Endothelial cell of umbilical vein (primary cell): ENCODE measurements at places on chromosomes 4 and X.
A peak's percentile ranks its signal among the peaks of the same experiment; 100 is the strongest.

DNA sequence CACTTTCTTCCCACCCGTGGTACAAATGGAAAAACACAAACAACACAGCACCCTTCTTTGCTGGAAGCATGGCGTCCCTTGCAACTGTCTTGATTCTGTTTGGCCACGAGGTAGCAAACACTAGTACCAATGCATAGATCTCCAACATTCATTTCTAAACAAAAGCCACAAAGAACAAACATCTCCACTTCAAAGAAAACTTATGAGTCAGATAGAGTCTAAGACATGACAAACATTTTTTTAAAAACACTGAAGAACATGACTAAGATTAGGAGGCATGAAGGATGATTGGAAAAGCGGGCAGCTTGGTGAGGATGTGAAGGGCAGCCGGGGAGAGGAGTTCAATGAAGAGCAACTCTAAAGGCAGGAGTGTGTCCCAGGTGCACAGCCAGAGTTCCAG lies 197.6 kb upstream of the FAM9B start:
- no peak overlapping the region for H3K27ac ChIP-seq
- H3K4me3 ChIP-seq: no peak overlapping the region
- DNase-seq: no peak

- no peaks in the 10 kb centered on the region for H3K27me3 ChIP-seq
- H3K4me1 ChIP-seq: no peaks in the 10 kb centered on the region
- no peak overlapping the region for H3K4me3 ChIP-seq
- H3K36me3 ChIP-seq: no peaks in the 10 kb centered on the region
- H3K27ac ChIP-seq: no peak overlapping the region
These were observed 31.9 kb upstream of the SORCS2 start for GRCh38 chr4:7160439-7160838.

DNA sequence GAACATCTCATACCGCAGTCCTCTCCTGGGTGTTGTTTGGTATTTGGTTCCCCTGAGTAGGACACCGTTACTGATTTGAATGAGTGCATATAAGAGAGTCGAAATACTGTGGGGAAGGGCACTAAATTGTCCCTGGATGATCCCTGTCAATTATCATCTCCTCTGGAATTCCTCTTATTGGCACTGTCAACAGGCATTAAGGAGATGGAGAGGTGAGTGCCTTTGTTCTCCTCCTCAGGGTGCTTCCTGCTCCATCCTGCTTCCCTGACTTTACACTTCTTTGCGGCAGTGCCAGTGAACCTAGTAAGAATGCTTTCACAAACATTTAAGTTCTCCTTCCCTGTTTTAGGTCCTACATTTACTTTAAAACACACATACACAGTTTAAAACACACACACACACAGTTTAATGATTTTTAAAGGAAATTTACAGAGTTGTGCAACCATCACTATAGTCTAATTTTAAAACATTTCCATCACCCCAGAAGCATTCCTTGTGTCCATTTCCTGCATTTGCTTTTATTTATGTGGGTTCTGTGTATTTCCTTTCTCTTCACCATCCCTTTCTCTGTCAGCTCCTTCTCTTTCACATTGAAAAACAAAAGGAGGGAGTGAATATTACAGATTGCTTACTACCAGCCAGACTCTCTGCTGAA lies 20.9 kb upstream of the ZRSR2 start:
- no peaks in the 10 kb centered on the region for H3K36me3 ChIP-seq
- no peak overlapping the region for H3K4me3 ChIP-seq
- no peak overlapping the region for H3K27ac ChIP-seq
- H3K27me3 ChIP-seq: no peaks in the 10 kb centered on the region
- no peaks in the 10 kb centered on the region for H3K4me1 ChIP-seq

GRCh38 chr4:95317085-95317793 lies 231.5 kb downstream of the UNC5C start:
- no peaks in the 10 kb centered on the region for H3K36me3 ChIP-seq
- H3K27ac ChIP-seq: no peak overlapping the region
- H3K4me1 ChIP-seq: no peaks in the 10 kb centered on the region
- H3K4me3 ChIP-seq: no peak overlapping the region

DNA sequence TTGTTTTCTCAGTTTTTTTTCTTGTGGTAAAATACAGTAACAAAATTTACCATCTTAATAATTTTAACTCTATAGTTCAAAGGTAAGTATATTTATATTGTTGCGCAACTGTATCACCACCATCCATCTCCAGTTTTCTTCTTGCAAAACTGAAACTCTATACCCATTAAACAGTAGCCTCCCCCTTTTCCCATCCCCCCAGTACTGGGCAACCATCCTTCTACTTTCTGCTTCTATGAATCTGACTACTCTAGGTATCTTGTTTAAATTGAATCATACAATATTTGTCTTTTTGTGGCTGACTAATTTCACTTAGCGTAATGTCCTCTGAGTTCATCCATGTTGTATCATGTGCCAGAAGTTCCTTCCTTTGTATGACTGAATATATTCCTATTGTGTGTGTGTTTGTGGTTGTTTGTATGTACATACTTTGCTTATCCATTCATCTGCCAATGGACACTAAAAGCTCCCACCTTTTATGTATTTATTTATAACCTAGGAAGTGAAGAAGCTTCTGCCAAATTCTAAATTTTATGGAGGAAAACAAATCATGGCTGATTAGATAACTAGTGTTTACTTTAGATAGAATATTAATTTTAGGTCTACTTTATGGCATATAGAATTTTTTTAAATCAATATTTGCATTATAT lies 10.0 kb downstream of the ABHD18 start:
- H3K27me3 ChIP-seq: no peaks in the 10 kb centered on the region
- H3K36me3 ChIP-seq: no peaks in the 10 kb centered on the region
- no peak overlapping the region for H3K4me3 ChIP-seq

- no peaks in the 10 kb centered on the region for H3K36me3 ChIP-seq
- no peaks in the 10 kb centered on the region for H3K27me3 ChIP-seq
- no peak for DNase-seq
- H3K4me1 ChIP-seq: no peaks in the 10 kb centered on the region
- H3K4me3 ChIP-seq: no peak within 1 kb of the TSS
These were observed at the start of gene CYSLTR1 for GRCh38 chrX:78327370-78328086. CYSLTR1 (minus strand) TSS chrX:78327611; CDS start chrX:78273746, 53,865 bp downstream.

GRCh38 chr4:140344101-140344500 lies 29.3 kb upstream of the SCOC start:
- H3K27me3 ChIP-seq: peaks cover 11% of the 10 kb centered on the region
- no peaks in the 10 kb centered on the region for H3K36me3 ChIP-seq
- H3K4me1 ChIP-seq: peaks cover 9% of the 10 kb centered on the region
- no peak overlapping the region for H3K27ac ChIP-seq
- no peak for DNase-seq

DNA sequence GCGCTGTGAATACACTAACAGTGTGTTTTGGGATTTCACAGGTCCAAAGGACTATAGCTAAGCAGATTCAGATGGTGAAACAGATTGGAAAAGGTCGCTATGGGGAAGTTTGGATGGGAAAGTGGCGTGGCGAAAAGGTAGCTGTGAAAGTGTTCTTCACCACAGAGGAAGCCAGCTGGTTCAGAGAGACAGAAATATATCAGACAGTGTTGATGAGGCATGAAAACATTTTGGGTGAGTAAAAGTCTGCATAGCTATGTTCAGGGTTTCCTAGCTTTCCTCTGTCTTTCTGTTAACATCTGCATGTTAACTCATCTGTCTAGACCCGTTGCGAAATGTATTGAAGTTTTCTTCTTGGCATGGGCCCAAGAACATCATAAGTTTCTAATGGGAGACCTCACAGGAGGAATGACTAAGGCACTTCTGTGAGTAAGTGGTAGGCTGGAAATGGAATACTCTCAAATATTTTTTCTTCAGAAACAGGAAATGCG lies 372.1 kb downstream of the BMPR1B start:
- no peak overlapping the region for H3K4me3 ChIP-seq
- DNase-seq: peak; percentile 93
- H3K36me3 ChIP-seq: no peaks in the 10 kb centered on the region
- peaks cover 16% of the 10 kb centered on the region for H3K4me1 ChIP-seq

- no peaks in the 10 kb centered on the region for H3K36me3 ChIP-seq
- DNase-seq: peak; percentile 30
- H3K27me3 ChIP-seq: peaks cover 2% of the 10 kb centered on the region
These were observed 204.6 kb downstream of the PDGFRA start for GRCh38 chr4:54433686-54434085.

GRCh38 chrX:121231566-121232358 lies 184.4 kb downstream of the GLUD2 start:
- H3K4me1 ChIP-seq: no peaks in the 10 kb centered on the region
- no peaks in the 10 kb centered on the region for H3K36me3 ChIP-seq
- no peak overlapping the region for H3K27ac ChIP-seq
- no peaks in the 10 kb centered on the region for H3K27me3 ChIP-seq
- H3K4me3 ChIP-seq: no peak overlapping the region

- H3K36me3 ChIP-seq: no peaks in the 10 kb centered on the region
- H3K27me3 ChIP-seq: no peaks in the 10 kb centered on the region
- no peak overlapping the region for H3K27ac ChIP-seq
- no peaks in the 10 kb centered on the region for H3K4me1 ChIP-seq
- no peak for DNase-seq
These were observed 147.9 kb upstream of the CTSO start for GRCh38 chr4:156101571-156101970.

DNA sequence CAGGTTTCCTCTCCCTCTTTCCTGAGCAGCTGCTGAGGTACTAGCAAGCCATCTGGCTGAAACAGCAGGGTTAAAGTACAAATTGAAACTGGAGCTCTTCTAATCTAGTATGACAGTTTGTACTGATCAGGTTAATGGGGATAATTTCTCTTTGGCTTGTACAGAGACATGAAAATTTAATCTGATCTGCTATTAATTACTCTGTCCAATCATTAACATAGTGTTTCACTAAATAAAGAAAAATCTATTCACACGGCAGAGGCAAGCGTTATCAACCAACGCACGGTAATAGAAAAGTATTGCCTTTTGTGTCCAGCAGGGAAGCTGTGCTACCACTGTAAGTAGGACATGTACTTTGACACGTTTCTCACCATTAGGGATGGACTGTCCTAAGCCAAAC lies 71.1 kb downstream of the IGSF1 start:
- no peak for DNase-seq
- no peak overlapping the region for H3K27ac ChIP-seq
- no peaks in the 10 kb centered on the region for H3K4me1 ChIP-seq
- no peaks in the 10 kb centered on the region for H3K36me3 ChIP-seq
- no peaks in the 10 kb centered on the region for H3K27me3 ChIP-seq
- no peak overlapping the region for H3K4me3 ChIP-seq

DNA sequence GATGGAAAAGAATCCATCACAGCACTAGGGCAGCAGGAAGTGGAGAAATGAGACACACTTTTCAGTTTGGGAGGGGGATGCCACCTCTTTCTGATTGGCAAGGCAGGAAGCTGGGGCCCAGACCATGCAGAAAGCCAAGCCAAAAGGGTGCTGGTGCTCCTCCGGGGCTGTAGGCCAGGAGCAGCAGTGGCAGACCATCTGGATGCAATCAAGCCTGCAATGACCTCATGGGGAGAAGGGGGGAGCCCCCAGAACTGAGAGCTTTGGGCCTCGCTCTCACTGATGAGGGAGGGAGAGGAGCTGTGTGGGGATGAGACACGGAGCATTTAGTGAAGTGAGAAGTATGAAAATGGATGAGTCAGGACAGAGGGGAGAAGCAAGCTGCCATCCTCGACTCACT lies 141.3 kb upstream of the NALF2 start:
- no peak overlapping the region for H3K4me3 ChIP-seq
- no peaks in the 10 kb centered on the region for H3K27me3 ChIP-seq
- no peak overlapping the region for H3K27ac ChIP-seq
- no peaks in the 10 kb centered on the region for H3K4me1 ChIP-seq
- no peak for DNase-seq

GRCh38 chr4:5456296-5456845 lies 252.0 kb downstream of the EVC2 start:
- DNase-seq: no peak
- H3K4me3 ChIP-seq: no peak overlapping the region
- no peaks in the 10 kb centered on the region for H3K27me3 ChIP-seq
- H3K4me1 ChIP-seq: no peaks in the 10 kb centered on the region
- H3K36me3 ChIP-seq: no peaks in the 10 kb centered on the region
- H3K27ac ChIP-seq: no peak overlapping the region

- DNase-seq: no peak
- H3K27me3 ChIP-seq: no peaks in the 10 kb centered on the region
- no peaks in the 10 kb centered on the region for H3K4me1 ChIP-seq
- H3K27ac ChIP-seq: no peak overlapping the region
These were observed 150.6 kb downstream of the POU3F4 start for GRCh38 chrX:83658731-83659130.

GRCh38 chr4:102600689-102601088 lies 99.5 kb downstream of the NFKB1 start:
- no peaks in the 10 kb centered on the region for H3K4me1 ChIP-seq
- no peak overlapping the region for H3K4me3 ChIP-seq

DNA sequence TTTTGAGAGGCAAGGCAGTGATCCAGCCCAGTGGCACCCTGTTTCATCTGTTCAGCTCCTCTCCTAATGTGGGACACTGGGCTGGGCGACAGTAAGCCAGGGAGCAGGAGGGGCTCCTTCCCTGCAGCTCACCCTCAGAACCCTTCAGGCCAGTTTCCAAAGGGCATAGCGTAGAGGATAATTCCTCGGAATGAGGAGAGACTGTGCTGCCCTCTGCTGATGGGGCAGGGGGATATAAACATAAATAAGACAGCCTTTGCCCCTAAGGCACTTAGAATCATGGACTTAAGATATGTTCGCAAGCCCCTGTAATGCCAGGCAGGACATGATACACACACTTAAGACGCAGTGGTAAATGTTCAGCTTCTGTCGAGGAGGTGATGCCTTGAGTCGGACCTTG lies 27.9 kb upstream of the ZNF185 start:
- no peaks in the 10 kb centered on the region for H3K4me1 ChIP-seq
- DNase-seq: no peak
- H3K36me3 ChIP-seq: peaks cover 3% of the 10 kb centered on the region
- no peak overlapping the region for H3K27ac ChIP-seq
- H3K27me3 ChIP-seq: no peaks in the 10 kb centered on the region

- peaks cover 10% of the 10 kb centered on the region for H3K4me1 ChIP-seq
- no peak overlapping the region for H3K4me3 ChIP-seq
- no peaks in the 10 kb centered on the region for H3K27me3 ChIP-seq
- DNase-seq: no peak
These were observed 185.5 kb upstream of the AFF2 start for GRCh38 chrX:148314876-148315275.

GRCh38 chrX:37854748-37855147 lies 7.4 kb upstream of the DYNLT3 start:
- H3K27ac ChIP-seq: no peak overlapping the region
- no peak overlapping the region for H3K4me3 ChIP-seq
- H3K36me3 ChIP-seq: no peaks in the 10 kb centered on the region
- H3K4me1 ChIP-seq: no peaks in the 10 kb centered on the region
- no peaks in the 10 kb centered on the region for H3K27me3 ChIP-seq

GRCh38 chrX:24426921-24427746 lies 38.0 kb upstream of the PDK3 start:
- H3K27me3 ChIP-seq: no peaks in the 10 kb centered on the region
- no peaks in the 10 kb centered on the region for H3K36me3 ChIP-seq
- H3K27ac ChIP-seq: no peak overlapping the region
- peaks cover 11% of the 10 kb centered on the region for H3K4me1 ChIP-seq
